Activated CD4-positive, CD25-positive, alpha-beta regulatory T cell (primary cell): ENCODE measurements at places on chromosomes 3 and 15.

- no peak for DNase-seq
These were observed 170.5 kb downstream of the CTNNB1 start for GRCh38 chr3:41369838-41370237.

DNA sequence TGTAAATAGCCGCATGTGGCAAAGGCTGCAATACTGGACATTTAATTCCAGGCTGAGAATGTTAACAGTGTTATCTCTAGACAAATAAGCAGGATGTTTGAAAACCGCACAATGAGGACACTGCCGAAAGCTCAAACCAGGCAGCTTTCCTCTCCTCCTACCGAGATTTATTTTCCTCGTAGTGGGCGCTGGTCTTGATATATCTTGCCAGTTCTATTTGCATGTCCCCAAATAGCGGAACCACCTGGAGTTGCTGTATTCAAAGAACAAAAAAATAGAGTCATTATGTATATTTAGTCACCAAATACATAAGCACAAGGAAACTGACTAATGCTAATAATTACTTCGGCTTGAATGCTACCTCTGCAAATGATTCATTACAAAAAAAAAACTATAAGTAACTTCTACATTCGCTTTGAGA is 46.5 kb downstream of the CYFIP1 start:
- DNase-seq = no peak

- no peak for DNase-seq
These were observed 42.2 kb downstream of the FOXP1 start for GRCh38 chr3:71541313-71541712.

- no peak for DNase-seq
These were observed 7.5 kb upstream of the ITGA11 start for GRCh38 chr15:68439506-68439905.

GRCh38 chr15:65761210-65761926 is 30.7 kb downstream of the DENND4A start:
- DNase-seq = no peak

GRCh38 chr3:184284696-184285095 is 8.9 kb downstream of the ECE2 start:
- DNase-seq = no peak

DNA sequence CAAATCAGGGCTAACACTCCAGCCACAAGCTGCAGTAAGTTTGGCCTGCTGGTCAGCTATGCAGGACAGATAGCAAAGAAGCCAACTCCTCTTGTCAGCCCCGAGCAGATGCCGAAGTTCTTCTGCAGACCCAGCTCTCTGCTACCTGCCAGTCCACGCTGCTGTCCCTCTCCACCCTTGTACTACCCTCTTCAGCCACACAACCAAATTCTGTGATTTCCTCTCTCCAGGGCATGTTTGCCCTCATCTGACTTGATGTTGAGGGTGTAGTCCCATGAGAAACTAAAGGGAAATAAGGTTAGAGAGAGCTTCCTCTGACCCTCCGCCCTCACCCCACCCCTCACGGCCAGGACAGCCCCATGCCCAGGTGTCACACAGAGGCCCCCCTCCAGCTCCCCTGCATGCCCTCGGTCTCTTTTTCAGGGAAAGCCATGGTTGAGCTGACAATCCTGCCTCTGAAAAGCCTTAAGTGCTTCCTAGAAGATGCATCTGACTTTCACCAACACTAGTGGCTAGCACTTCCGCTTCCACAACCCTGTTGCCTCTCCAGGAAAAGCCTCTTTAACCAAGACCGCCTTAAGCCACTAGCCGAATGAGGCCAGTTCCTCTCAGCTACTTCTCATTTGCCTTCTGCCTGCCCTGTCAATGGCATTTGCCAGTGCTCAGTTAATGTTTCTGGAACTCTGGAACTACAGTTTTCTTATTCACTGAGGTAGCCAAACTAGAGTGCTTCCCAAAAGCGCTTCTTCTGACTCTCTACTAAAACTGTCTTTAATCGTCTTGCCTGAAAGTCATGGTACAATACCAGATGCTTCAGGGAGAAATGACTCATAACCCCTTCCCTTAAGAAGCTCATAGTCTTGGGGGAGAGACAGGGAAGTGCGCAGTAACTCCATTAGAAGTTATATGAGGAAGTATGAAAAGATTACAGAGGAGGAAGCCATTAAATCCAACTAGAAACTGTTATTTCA is 300.4 kb upstream of the STT3B start:
- no peak for DNase-seq

- DNase-seq = no peak
These were observed 149.0 kb downstream of the SERPINI1 start for GRCh38 chr3:167884481-167884880.

- no peak for DNase-seq
These were observed 6.3 kb downstream of the FAM107A start for GRCh38 chr3:58570851-58571250.

DNA sequence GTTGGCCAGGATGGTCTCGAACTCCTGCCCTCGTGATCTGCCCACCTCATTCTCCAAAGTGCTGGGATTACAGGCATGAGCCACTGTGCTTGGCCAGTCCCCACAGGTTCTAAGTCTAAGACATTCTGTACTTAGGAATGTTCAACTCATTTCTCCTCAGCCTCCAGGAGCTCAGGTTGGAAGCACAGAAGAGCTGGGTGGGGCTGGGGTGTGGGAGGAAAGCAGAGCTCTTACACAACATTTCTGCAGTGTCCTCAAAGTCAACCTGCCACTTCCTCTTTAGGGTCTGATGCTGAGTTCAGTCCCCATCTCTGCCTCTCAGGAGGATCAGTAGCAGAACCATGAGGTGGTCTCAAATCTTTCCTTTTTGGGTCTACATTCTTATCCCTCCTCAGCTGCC is 75.5 kb downstream of the MRPL46 start:
- DNase-seq = no peak

DNA sequence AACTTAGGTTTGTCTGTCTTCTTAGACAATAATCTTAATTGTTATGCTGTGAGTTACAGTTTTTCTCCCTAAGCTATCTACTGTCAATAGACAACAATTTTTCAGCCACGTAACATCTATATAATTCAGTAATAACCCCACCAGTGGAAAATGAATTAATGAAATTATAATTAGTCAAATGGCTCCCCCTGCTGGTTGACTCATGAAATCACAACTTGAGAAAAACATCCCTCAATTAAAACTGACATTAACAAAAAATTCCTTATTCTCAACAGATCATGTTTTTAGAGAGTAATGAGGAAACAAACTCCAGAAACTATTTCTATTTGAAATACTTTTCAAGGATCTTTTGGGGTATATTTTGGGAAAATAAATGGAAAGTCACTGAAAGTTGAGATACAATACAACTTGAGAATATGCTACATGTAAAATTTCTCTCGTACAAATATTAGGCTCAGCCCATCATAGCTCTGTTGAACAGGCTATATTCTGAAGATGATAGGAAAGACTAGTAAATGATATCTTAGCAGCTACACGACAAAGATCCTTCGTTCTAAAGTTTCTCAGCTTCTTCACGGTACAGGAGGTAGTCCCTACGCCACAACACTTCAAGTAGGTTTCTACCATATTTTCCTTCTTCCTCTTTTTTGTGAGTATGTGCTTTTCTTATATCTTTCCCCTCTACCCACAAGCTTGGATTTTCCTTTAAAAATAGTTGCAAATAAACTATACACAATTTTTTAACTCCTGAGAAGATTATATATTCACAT is 20.7 kb downstream of the PPP1R2 start:
- DNase-seq = no peak

GRCh38 chr15:52710050-52710707 is 31.0 kb upstream of the ATOSA start:
- DNase-seq = no peak

DNA sequence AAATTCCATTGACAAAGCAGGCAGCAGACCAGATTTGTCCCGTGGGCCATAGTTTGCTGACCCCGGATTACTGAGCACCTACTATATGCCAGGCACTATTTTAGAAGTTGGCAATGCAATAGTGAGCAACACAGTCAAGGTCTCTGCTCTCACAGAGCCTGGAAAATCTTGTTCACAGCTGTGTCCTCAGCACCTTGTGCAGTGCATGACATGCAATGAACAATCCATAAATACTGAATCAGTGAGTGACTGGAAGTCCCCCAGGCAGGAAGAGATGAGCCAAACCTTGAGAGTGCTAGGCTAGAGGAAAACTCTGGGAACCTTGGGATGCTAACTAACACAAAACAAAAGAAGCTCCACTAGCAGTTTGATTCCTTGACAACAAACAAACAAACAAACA is 14.4 kb downstream of the TM4SF1 start:
- DNase-seq = no peak
